CD4-positive, CD25-positive, alpha-beta regulatory T cell (primary cell): ENCODE measurements at places on chromosomes 3 and 15.

DNA sequence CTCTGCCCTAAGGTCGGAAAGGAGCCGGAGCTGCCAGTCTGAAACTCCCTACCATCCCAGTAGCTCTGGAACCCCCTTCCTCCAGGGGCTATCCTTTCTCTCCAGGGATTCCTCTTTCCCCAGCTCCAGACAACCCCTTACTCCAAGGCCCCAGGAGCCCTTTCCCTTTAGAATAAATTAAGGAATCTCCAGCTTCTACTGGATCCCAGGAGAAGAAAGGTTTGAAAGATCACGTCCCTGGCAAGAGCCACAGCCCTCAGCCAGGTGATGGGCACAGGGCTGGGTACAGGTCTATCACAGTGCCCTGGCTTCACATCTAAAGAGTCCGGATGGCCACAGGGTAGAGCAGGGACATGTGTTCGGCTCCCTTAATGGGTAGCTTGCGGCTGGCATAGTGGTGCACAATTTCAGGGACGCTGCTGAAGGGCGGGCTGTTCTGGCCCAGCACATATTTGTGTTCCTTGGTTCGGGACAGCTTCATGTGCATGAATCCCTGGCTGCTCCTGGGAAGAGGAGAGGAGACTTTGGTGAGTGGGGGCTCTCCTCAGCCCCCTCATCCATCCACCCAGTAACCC, 20.0 kb downstream of the SHF start:
- no peak for DNase-seq

GRCh38 chr3:147305533-147306250, 100.7 kb downstream of the ZIC4 start:
- no peak for DNase-seq

DNA sequence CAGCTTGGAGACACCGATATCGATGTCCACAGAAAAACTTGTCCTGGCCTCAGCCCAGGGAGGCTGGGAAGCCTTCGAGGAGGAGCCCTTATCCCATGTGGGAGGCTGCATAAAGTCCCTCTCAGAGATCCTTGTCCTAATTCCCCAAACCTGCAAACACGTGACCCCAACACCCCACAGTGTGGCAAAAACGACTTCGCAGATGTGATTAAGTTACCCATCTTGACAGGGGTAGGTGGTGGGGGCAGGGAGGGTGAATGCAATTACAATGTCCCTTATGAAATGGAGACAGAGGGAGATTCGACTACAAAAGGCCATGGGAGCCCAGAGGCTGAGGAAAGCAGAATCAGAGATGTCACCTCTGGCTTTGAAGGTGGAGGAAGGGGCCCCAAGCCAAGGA, 2.3 kb upstream of the TLR9 start:
- no peak for DNase-seq

- DNase-seq, result no peak
Observed at GRCh38 chr3:172283841-172284357, 164.4 kb downstream of the GHSR start.

- DNase-seq, result no peak
Observed at GRCh38 chr3:193060748-193061546, 143.3 kb upstream of the MB21D2 start.

- no peak for DNase-seq
Observed at GRCh38 chr3:30438126-30438525, 168.3 kb upstream of the TGFBR2 start.

DNA sequence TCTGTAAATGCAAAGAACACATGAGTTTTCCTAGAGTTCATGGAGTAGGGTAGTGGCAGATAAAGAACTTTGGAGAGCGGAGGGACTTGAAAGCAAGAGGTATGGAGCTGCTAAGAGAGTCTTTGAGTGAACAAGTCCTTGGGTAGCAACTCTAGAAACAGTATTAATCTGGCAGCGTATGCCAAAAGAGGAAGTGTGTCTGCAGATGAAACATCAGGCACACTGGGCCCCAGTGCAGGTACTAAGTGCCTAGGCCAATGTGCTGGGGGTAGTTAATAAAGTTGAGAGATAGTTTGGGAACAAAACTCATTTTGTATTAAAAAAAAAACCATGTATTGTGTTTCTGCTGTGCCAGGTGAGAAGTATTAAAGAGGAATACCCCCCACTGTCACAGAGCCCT, 223.0 kb upstream of the STRIT1 start:
- DNase-seq, result no peak

DNA sequence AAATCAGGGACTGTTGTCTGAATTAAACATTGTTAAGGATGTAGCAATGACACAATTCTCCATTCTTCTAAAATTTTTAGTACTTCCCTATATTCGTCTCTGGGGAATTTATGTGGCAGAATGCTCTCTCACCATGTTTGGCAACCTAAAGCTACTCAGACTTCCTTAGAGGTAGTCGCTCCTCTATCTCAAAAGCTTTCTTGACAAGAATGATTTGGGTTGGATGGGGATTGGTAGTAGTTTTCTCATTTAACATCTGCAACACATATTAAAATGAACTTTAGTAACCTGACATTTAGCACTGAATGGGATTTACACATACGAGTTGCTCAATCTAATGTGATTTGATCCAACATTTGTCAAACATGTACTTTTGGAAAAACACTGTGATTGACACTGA, 233.3 kb downstream of the RBMS3 start:
- no peak for DNase-seq

- no peak for DNase-seq
Observed at GRCh38 chr15:82047453-82048400, 1.9 kb upstream of the MEX3B start.

GRCh38 chr3:163605915-163606314, 1472.4 kb downstream of the SI start:
- DNase-seq, result no peak

GRCh38 chr3:155890671-155891190, 20.3 kb downstream of the GMPS start:
- no peak for DNase-seq

GRCh38 chr15:29986946-29987345, 95.8 kb upstream of the GOLGA8J start:
- DNase-seq, result no peak

DNA sequence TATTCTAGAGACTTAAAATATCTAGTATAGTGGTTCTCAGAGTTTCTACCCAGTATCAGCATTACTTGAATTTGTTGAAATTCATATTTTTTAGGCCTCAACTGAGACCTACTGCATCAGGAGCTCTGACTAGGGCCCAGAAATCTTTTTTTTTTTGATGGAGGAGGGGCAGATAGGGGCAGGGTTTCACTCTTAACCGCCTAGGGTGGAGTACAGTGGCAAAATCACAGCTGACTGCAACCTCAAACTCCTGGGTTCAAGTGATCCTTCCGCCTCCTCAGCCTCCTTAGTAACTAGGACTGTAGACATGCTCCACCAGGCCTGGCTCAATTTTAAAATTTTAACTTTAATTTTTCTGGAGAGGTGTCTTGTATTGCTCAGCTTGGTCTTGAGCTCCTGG, 36.6 kb downstream of the CHD2 start:
- DNase-seq, result no peak

DNA sequence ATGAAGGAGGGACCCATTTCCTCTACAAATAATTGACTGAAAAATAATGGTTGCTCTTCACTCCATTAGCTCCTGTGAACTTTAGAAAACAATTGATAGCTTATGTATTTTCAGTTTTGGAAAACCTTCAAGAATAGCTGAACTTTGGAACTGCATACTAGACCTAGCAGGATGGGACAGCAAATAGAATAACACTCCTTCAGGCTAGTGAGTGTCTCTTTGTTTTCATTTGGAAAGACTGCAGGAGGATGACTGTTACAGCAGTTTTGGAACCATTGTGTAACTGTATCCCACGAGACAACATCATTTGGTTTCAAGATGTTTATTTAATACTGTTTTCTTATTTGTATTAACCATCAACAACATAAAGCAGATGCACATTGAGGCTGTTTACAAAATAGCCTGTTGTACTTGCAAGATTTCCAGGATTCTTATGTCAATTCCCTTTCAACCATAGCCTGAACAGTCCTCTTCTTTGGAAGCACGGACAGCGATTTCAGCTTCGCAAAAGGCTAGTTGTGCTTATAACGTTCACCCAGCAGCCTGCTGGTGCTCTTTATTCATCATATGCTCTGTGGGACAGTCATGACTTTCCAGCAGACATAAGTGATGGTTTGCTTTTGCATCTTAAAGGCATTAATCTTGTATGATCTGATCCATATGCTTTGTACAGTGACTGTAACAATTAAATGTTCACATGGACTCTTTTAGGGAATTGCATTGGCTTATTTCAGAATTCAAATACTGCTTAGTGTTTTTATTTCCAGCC, 335.5 kb downstream of the IL5RA start:
- DNase-seq, result no peak

DNA sequence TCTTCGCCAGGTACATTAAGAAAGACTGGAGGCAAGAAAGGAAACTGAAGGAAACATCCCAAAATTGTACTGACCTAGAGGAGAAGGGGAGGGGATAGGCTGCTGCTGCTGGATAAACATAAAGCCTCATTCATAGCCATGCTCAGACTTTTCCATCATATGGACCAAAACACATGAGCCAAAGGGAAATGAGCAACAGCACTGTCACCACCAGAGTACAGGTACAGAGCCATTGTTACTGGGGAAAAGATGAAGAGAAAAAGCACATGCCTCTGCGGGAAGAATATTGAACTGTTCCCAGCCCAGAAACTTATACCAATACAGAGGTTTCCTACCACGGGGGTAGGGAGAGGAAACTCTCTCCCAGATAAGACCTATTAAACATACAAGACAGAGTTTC, 861.9 kb downstream of the NTRK3 start:
- DNase-seq, result no peak

- DNase-seq, result no peak
Observed at GRCh38 chr3:43852066-43852465, 161.3 kb downstream of the ABHD5 start.

DNA sequence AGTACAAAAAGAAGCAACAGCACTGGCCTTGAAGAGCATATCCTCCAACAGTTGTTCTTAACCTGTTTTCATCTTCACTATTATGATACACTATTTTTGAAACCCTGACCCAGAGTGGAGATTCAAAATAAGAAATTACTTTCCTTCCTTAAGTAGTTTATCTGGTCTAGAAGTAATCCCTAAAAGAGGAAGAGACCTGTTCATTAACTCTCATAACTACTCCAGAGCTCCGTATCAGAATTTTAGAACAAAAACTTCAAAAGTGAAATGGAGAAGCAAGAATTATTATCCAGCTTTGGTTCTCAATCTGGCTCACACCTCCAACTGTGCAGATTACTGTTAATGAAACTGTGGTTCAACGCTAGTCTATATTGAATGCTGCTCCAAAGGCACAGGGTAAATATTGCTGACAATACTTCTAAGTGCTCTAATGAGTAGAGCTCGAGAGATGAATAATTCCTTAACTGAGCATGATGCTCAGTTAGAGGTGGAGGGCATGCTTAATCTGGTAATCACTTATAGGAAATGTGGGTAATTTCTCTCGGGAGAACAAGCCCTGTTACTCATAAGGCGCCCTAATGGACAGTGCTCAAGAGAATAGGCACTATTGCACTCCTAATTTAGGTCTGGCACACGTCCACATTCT, 5.2 kb downstream of the LCMT2 start:
- no peak for DNase-seq

DNA sequence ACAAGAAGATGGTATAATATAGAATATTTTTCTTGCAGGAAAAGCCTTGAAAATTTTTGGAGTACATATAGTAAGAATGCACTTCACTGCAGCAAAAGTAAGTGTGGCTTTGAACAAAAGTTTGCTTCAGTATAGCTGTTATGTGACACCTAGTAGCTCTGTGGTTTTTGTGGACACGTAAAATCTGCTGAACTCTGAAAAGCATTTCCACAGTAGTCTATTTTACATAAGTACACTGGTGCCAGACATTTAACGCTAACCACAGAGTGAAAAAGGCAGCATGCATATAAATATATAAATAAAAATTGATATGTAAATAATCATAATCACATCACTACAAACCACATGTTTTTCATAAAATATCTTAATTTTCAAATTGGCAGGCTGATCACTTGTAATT, 39.8 kb downstream of the CGGBP1 start:
- no peak for DNase-seq

DNA sequence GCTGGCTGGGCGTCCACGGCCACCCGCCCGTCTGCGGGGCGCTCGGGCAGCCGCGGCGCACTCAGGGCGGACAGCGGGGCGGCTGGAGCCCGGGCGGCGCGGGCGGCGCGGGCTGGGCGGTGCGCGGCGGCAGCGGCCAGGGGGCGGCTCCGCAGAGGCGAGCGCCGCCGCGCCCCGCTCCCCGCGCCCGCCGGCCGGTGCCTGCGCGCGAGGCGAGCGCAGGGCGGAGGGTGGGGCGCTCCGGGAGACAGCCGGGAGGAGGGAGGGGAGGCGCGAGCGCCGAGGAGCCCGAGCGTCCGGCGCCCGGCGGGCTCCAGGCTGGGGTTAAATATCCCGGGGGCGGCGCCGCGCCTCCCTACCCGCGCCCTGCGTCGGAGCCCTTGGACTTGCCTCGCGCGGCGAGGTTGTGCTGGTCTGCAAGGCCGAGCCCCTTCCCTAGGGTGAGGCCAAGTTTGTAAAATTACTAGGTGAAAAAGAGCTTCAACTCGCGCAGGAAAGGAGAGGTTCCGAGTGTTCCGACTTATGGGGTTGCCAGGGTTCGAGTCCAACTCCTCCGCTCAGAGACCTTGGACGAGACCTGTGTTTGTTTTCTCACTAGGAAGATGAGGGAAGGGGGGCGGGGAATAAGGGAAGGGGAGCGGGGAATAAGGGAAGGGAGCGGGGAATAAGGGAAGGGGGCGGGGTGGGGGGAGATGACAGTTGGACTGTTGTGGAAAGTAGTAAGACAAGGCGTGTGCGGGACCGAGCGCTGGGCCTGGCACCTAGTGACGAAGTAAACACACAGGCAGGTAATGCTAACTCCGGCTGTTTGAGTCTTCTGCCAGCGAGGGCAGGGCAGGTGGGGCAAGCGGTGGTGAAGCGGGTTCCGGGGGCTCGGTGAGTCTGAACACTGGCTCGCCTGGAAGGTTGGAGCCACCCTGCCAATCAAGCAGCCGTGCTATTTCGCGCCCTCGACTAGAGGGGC, at the start of gene TNFAIP8L3:
Gene TNFAIP8L3 (minus strand): TSS at position 301 of the 964 bp plus-strand sequence. CDS start 311 bp downstream, outside the sequence.
- DNase-seq, result no peak

GRCh38 chr15:93656041-93656440, 567.0 kb upstream of the RGMA start:
- DNase-seq, result no peak

GRCh38 chr3:82736696-82737277, 975.3 kb upstream of the GBE1 start:
- DNase-seq, result no peak

DNA sequence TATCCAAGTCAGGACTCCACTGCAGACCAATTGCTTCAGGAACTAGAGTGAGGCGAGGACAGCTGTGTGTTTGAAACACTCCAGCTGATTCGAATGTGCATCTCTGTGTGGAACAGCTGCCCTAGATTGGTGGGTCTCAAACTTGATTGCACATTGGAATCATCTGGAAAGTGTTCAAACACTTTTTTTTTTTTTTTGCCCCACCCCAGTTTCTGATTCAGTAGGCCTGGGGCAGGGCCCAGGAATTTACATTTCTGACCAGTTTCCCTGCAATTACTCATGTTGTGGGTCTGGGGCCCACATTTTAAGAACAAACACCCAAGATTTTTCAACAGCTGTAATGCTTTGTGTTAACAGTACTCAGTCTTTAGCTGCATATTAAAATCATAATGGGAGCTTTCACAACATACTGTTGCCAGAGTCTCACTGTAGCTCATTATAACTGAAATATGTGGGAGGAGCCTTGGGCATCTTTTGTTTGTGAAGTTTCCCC, 156.6 kb downstream of the NR1D2 start:
- no peak for DNase-seq
